D341Med (cell line): ENCODE measurements at places on chromosomes 11 and 22.
A peak's percentile ranks its signal among the peaks of the same experiment; 100 is the strongest.

- no peak for DNase-seq
Observed at GRCh38 chr11:109034339-109034696, 369.4 kb downstream of the DDX10 start.

- DNase-seq: no peak
Observed at GRCh38 chr11:65912845-65913244, 6.0 kb downstream of the C11orf68 start.

DNA sequence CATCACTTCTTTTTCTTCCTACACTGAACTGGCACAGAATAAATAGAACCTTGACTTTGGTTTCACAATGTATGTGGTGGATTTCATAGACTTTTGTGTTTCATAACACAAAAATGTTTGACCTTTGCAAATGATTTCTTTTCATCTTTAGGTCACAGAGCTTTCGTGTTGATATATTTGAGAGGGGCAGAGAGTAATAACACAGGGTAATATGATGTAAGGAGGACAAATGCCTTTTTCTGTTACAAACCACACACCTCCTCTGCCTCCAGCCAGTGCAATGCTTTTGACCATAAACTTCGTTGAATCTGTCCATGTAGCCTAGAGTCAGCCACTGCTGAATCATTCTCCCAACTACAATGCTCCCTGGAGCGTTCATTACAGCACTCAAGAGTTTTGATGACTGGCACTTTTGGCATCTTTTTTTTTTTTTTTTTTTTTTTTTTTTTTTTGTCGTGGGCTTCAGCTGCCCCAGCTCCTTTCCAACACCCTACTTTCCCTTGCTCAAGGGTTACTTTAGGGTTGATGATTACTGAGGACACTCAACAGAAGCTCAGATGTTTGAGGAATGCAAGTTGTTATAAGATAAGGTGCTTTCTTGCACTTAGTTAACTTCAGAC is 11.4 kb upstream of the CAT start:
- no peak for DNase-seq

DNA sequence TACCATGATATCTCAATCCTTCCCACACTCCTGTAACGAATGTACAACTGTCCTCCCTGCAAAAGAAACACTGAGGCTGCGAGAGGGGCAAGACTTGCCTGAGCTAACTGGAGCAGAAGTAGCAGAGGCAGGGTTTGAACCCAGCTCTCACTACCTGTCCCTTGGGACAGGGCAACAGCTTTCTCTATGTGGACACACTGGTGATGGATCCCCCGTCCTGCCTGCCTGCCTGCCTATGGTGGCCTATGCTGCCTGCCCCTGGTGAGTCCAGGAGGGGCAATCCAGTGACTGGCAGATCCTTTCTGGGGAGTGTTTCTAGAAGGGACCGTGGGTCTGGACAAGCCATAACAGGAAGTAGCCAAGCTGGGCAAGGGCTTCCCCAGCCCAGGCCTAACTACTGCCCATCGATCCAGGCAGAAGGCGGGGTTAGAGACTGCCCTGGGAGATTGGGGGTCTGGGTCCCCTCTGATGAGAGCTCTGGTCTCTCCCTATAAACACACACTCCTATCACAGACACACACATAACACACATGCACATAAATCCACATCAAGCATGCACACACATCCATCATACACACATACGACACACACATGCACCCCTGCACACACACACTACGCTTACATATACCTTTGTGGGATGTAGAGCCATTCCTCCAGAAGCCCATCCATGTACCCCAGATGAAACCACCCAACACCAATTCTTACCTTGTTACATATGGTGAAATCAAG is 1.1 kb upstream of the EMID1 start:
- peak; percentile 32 for DNase-seq

DNA sequence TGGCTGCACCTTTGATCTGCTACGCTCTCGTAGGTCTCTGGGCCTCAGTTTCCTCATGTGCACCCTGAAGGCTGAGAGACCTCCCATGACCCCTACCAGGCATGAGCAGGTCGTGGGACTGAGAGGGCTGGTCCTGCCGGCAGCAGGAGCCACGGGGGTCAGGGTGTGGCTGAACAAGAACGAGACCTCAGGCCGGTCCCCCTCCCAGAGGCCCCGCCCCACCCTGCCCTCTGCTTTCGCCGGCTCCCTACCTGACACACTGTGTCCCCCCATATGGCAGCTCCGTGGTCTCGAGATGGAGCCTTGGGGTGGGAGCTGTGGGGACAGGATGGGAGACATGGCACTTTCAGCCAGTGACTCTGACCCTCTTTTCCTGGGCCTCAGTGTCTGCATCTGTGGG is 40.6 kb downstream of the CDKN1C start:
- DNase-seq: no peak

DNA sequence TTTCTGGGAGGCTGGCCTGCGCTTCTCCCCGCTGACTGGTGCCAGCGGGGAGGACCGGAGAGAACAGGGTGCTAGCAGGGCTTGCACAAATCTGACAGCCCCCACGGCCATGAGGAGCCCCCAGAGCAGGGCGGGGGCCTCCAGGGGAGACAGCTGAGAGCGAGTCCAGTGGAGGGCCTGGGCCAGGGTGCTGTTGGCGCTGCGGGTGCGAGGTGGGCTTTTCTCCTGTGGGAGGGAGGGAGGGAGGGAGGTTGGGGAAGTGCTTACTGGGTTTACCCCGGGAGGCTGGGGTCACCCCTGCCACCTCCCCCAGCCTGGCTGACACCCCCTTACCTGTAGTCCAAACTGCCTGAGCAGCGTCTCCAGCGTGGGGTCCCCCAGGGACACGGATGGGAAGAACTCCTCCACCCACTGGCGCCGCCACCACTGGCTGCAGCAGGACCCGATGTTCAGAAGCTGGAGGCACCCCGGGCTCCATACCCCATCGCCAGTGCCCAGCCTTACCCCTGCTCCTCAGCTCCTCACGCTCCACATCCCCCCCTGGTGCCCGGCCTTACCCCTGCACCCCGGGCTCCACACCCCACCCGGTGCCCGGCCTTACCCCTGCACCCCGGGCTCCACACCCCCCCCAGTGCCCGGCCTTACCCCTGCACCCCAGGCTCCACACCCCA is 3.9 kb downstream of the LMF2 start:
- DNase-seq: no peak

DNA sequence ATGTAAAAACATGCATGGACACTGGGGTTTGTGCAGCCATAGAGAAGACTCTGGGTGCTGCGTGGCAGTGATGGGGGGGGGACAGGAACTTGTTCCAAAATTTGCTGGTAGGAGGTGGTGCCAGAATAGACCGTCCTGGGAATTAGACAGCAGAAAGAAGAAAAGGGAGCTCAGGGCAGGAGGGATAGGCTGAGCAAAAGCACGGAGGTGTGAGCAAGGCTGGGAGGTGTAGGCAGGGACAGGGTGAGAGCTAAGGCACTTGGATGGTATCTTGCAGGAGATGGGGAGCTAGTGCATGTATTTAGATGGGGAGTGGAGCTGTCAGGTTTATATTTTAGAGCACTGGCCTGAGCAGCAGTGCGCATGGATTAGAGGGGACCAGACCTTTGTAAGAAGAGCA is 53.8 kb downstream of the PKNOX2 start:
- DNase-seq: no peak

GRCh38 chr11:57303280-57303989 is 21.3 kb downstream of the TNKS1BP1 start:
- DNase-seq: no peak

DNA sequence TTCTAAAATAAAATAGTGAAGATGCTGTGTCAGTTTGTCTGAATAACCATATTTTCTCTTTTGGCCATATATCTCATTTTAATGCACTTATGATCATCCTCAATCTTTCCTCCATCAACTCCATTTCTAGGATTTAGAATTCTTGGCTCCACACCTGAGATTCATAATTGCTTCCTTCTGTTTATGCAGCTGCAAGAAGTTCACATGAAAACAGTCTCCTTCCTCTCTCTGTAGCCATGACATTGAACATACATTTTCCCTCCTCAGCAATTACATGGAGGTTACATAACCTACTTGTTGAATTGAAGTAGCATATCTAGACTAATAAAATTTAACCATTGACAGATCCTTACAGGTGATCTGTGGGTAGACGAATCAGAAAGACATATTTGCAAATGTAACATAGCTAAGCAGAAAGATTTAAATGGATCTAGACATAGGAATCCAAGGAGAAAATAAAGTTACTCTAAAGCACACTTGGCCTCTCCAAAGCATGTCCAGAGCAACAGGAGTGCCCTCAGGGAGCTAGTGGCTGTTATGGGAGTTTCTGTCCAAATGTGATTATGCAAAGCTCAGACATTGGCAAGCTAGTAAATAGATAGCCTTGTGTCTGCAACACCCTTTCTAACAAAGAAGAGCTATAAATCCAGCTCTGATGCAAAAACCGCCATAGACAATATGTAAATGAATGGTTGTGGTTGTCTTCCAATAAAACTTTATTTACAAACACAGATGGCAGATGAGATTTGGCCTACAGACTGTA is 119.9 kb upstream of the MPPED2 start:
- no peak for DNase-seq

DNA sequence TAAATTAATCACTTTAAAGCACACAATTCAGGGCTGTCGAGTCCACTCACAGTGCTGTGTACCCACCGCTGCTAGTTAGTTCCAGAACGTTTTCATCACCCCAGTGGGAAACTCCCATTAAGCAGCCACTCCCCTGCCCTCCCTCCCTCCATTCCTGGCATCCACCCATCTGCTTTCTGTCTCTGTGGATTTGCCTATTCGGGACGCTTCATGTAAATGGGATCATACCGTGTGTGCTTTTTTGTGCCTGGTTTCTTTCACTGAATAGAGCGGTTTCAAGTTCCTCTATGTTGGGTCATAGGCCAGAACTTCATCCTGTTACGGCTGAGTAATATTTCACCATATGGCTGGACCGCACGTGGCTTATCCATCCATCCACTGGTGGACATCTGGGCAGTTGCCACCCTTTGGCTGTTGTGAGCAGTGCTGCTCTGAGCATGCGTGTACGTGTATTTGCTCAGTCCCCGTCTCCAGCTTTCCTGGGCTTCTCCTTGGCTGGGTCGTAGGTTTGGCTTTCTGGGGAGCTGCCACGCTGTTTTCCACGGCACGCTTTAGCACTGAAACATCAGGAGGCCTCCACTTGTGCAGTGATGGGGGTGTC is 30.1 kb downstream of the ARHGAP8 start:
- DNase-seq: no peak

- peak; percentile 33 for DNase-seq
Observed at GRCh38 chr11:1228101-1228821, 5.4 kb downstream of the MUC5B start.

DNA sequence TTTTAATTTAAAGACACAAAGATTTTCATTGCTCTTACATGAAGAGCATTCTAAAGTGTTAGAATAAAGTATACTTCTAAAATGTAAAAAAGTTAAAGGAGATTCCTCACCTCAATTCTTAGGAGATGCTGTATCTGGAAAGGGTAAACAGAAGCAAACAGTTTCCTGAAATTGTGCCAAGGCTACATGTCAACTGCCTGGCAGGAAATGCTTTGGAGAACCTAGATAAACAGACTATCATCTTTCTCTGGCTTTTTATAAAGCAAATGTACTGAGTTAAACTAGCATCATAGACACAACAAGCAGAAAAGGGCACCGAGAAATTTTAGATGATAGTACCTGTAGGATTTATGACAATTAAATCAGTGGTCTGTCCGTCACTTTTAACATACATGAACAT is 24.7 kb upstream of the AKIP1 start:
- DNase-seq: no peak

GRCh38 chr11:47912843-47913437 is 64.8 kb upstream of the NUP160 start:
- no peak for DNase-seq

- no peak for DNase-seq
Observed at GRCh38 chr11:63939397-63939891, 642 bp downstream of the NAA40 start.

DNA sequence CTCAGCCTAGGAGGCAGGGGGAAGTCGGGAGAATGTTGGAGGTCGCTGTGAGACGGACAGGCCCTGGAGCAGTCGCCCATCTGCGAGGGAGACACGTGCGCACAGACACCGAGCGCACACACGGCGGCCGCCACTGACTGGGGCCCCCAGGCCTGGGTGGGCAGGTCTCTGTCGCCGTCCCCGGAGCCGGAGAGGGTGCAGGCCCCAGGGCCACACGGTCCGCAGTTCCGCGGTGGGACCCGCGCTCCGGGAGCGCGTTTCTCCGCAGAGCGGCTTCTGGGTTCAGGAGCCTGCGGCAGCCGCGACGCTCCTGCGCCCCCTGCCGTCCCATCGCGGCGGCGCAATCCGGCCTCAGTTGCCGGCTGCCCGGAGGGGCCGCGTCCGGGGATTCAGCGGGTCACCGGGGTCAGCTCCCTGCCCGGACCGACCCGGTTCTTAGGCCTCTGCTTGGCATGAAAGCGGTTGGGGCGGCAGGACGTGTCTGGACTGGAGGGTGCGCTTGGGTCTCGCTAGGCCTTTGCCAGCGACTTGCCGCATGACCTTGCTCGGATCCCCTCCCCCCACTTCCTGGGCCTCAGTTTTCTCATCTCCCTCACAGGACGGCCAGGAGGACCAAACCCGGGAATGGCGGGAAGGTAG is 31.2 kb downstream of the PDE2A start:
- DNase-seq: peak; percentile 93

DNA sequence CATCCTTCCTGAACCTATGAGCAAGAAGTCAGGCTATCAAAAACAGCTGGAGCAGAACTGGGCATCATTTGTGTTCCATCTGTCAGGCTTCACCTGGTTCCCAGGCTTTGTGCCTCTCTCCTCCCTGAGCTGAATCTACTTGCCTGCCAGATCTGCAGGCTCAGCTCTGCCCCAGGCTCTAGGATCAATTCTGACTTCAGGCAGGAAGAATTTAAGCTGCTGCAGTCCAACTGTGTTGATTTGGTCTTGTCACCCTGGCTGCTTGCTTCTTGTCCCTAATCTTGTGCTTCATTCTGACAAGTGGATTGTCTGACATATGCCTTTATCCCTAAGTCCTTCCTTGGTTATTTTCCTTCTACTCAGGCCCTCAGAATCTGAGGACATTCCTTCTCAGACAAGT is 31.6 kb upstream of the CADM1 start:
- DNase-seq: no peak

DNA sequence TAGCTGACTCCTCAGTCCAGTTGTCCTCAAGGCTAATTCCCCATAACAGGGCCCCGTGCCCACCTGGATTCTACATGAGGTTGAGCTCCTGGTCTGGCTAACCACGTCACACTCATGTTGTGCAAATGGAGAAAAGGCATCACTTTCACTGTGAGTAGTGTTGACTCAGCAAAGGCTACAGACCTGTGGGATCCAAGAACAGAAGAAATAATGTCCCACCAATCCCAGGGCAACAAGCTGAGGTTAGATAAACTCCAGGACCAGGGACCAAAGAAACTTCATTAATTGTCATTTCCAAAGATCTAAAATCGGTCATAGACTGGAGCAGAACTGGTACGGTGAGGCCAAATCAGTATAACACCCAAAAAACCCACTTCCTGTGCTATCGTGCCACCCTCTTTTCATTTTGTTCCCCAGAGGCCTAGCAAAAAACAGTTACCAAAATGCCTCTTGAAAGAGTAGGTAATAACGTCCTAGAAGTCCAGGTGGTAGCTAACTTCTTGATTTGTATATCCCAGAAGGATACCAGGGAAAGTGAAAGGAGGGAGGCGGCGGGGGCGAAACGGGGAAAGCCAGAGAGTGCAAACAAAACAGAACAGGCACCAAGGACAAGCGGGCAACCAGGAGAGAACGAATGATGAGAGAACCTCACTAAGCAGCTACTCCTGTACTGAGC is 1.4 kb downstream of the PCSK7 start:
- no peak for DNase-seq
